ENCODE measurements at places on chromosomes 4 and X.

DNA sequence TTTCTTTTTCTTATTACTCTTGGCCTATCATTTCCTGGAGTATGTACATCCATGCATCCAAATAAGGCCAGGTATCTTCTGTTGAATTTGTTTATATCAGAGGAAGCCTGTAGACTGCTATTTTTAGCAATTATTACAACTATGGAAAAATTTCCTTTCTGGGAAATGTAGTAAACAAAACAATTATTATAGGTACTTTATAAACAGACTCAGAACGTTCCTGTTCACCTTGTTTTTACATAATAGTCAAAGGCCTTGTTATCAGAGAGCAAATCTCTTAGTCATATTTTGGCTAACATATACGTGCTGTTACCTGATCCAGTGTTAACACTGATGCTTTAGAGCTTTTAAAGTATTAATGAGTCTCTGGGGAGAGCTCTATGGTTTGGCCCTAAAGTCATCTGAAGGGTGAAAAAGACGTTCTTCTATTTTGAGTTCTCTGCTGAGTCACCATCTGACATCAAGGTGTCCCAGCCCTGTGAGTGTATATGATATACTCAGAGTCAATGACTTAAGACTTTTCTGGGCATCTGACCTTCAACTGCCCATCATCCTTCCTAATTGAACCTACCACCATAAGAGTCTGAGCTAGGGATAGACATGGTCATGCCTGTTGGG, 7.3 kb downstream of the SPARCL1 start:
- no peak for DNase-seq

DNA sequence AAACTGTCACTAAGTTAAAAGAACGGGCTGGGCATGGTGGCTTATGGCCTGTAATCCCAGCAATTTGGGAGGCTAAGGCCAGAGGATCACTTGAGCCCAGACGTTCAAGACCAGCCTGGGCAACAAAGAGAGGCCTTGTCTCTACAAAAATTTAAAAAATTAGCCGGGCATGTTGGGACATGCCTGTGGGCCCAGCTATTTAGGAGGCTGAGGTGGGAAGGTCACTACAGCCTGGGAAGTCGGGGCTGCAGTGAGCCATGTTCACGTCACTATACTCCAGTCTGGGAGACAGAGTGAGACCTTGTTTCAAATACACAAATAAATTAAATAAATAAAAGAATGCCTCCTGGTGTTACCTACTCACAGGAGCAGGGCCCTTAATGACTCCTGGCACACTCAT, 69.5 kb downstream of the APBB2 start:
- DNase-seq: no peak

DNA sequence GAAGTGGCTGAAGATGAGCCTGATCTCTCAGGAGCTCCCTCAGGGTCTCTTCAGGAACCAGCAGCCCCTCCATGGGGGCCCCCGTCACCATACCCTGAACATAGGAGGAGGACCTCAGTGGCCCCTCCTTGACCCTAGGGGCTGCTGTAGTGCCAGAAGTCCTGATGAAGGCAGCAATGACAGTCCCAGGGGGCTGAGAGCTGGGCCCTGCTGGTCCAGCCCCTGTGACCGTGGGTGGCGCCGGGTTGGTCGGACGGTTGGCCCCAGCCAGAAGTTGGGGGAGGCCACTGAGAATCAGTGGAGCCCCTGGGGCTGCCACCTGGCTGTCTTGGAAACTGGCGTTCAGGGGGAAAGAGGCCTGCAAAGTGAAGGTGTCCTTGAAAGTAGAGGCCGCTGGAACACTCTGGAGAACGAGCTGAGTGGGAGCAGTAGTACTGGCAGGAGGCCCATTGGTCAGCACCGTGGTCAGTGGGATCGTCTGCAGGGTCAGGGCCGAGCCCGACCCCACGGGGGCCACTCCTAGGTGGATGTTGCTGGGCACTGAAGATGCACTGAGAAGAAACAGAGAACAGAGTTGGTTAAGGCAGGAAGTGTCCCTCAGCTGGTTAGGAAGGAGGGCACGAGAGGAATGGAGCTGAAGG, 43.2 kb downstream of the ELF4 start:
- no peak for DNase-seq

GRCh38 chr4:30929649-30930048, 209.5 kb downstream of the PCDH7 start:
- no peak for DNase-seq

GRCh38 chr4:104524591-104524990, 29.9 kb upstream of the CXXC4 start:
- DNase-seq: no peak

GRCh38 chr4:8709729-8710360, 117.3 kb downstream of the CPZ start:
- no peak for DNase-seq

DNA sequence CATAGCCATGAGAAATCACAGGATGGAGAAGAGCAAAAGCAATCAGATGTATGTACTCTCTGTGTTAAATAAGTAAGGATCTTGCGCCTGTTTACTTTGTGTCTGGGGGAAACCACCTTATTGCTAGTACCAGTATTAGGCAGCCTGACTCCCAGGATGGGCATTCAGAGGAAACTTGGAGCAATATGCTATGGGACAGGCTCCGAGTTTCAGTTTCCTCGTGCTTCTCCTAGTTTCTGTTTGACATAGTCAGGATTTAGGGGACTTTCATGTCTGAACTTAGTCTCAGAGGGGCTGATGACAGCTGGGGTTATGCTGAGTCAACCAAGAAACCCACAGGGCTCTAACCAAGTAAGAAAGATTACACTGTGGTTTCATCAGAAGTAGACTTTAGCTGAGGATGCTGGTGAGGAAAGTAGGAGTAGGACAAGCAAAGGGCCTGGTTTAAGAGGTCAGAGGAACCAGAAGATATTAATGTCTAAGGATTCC, 13.5 kb downstream of the NSUN7 start:
- no peak for DNase-seq

DNA sequence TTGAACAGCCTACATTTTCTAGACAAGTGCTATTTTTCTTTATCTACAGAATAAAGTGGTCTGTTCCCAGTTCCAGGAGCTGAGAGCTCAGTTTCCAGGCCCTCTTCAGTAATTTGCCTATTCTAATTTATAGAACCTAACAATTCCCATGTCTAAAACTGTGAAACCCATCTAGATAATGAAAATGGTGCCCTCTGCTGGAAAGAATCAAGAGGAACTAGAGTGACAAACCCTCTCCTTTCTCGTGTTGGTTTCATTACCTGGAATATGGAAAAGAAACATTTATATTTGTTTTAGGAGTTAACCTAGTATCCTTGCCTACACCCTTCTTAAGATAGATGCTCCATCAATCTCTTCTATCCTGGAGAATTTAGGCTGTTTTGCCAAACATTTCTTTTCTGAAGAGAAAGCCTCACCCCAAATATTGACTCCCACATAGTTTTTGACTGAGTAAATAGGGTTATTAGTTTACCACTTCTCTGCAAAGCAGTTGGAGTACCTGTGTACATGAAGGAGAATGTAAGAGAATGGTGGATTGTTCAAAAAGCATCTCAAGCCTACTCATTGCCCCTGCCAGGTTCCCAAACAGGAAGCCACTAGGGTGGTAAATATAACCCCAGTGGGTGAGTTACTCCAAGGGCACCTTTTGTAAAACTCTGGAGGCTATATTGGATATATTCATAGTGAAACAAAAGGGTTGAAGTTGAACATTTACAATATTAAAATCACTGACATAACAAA, 121.6 kb downstream of the RASL11B start:
- no peak for DNase-seq

DNA sequence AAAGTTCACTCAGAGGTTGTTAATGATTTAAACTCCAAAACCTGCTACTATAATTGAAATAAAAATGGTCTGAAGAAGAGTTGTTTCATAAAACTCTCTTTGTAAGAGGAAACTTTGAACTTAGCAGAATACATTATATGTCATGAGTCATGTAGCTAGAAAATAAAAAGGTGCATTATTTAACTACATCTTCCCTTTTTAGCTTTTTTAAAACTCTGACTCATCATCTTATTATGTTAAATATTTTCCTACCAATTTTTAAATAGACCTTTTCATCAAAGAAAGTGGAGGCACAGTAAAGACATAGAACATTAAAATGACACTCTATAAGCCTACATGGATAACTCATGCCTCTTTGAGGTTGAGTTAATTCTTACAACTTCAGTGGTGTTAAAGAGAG, 1.2 kb upstream of the ZNF827 start:
- DNase-seq: no peak

DNA sequence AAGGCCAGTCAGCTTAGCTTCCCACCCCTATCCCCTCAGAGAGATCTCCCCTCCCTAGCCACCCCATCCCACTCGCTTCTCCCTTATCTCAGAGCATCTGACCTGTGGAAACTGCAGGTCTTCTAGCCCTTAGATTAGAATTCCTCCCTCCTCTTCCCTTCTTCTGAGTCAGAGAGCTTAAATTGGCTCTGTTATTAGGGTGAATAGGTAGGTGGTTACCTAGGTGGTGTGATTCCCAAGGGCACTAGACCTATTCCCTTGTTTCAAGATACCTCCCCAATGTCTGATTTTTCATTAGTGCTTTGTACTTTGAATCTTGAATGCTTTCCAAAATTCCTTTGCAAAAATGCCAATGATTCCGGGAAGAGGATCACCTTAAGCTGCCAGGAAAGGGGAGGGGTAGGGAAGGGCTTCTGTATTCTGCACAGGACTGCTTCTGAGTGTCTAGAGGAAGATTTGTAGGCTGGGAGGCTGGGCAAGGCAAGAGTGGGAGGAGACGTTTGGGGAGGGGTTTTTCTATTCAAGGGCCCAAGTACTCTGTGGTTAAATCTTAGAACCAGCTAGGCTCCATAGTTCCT, 24.5 kb upstream of the MSN start:
- no peak for DNase-seq

DNA sequence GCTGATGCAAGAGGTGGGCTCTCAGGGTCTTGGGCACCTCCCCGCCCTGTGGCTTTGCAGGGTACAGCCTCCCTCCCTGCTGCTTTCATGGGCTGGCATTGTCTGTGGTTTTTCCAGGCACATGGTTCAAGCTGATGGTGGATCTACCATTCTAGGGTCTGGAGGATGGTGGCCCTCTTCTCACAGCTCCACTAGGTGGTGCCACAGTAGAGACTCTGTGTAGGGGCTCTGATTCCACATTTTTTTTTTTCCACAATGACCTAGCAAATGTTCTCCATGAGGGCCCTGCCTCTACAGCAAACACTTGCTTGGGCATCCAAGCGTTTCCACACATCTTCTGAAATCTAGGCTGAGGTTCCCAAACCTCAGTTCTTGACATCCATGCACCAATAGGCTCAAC, 657.9 kb upstream of the CT83 start:
- DNase-seq: no peak

DNA sequence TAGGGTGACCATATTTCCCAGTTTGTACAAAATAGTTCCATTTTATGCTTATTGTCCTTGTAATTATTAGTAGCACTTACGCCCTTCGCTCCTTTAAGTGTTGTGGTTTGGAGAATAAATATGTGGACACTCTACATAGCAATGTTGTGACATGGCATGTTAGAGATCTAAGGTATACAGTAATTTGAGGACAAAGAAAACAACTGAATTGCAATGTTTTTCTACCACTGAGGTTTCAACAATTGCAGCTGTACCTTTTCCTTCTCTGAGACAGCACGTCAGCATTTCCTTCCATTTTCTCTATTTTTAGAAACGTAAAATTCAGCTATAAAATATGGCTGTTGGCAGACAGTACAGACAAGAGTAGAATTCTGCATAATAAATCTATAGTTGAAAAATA, 323.1 kb downstream of the MAPK10 start:
- no peak for DNase-seq

DNA sequence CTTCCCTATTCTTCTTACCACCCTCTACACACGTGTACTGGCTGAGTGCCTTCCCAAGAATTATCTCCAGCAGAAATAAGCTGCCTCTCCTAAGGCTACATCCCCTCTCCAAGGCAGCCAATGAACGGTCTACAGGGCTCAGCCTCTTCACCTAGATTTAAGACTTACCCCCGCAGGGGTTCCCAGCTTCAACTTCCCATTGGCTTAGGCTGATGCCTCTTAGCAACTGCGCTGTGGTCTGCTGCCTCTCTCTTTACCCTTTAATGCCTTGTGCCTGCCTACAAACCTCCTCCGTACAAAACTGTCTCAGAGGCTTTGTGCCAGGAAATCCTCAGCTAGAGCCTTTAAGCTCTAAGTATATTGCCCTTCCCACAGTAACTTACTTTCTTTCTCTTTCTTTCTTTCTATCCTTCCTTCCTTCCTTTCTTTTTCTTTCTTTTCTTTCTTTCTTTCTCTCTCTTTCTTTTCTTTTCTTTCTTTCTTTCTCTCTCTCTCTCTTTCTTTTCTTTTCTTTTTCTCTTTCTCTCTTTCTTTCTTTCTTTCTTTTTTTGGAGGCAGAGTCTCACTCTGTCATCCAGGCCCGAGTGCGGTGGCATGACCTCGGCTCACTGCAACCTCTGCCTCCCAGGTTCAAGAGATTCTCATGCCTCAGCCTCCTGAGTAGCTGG, 15.1 kb upstream of the PIGA start:
- no peak for DNase-seq

- no peak for DNase-seq
These were observed 28.5 kb downstream of the PCDH19 start for GRCh38 chrX:100381619-100382018.

GRCh38 chr4:38692421-38692820, 28.4 kb downstream of the KLF3 start:
- DNase-seq: no peak

DNA sequence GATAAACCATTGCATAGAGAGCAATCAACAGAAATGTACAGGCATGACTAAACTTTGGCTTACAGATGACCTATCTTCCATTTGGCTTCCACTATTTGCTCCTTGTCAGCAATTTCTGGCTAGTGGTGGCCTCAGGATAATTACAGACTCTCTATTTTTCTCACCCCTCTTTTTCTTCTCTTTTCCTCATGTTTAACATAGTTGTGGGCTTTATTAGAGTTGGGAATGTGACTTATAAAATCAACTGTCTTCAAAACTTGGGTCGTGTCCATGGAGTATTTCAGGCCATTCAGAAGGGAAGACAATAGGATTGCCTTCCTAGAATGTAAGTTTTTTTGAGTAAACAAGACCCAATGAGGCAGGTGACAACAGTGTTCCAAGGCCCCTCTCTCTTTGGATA, 236.2 kb downstream of the FRAS1 start:
- DNase-seq: no peak

GRCh38 chr4:79904331-79904730, 168.7 kb downstream of the ANTXR2 start:
- no peak for DNase-seq

DNA sequence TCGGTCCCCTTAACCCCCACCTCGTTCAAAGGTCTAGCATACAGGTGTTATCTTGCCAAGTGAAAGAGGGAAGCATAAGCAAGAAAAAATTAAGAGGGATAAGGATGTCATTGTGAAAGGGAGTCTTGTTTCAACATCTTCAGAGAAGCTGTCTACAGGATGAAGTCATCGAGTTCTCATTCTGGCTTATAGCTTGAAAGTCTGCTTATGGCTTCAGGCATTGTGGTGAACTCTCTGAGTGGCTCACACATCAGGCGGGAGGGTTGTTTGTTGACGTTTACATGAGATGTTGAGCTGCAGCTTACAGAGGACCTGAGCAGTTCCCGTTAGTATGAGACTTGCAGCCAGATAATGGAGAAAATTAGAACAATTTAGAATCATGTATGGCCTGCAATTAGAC, 16.6 kb downstream of the MAGEA9B start:
- DNase-seq: no peak

Data from left cardiac atrium (tissue), 4 donors.